ENCODE measurements at places on chromosomes 1 and 21.

- no peak for DNase-seq
Observed at GRCh38 chr1:85062425-85063026, 14.2 kb upstream of the MCOLN3 start.

- no peak for DNase-seq
Observed at GRCh38 chr1:210655511-210655910, 326.8 kb downstream of the HHAT start.

DNA sequence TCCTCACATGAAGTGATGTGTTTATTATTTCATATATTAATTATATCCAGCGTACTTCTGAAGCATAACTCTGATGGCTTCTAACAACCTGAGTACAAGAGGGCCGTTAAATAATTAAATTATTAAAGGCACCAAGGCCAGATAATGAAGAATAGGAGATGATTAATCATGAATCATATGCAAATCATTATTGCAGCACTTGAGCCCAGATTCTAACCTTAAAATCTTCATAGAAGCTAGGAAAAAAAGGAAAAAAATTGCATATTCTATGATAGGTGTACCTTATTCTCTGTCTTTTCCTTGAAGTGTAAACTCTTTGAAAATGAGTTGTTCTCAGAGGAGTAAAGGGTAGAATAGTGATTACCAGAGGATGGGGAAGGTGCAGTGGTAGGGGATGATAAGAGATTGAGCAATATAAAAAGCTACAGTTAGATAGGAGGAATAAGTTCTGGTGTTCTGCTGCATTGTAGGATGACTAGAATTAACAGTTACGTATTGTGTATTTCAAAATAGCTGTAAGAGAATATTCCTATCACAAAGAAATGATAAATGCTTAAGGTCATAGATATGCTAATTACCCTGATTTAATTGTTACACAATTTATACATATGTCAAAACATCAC is 51.1 kb downstream of the SWT1 start:
- no peak for DNase-seq

GRCh38 chr21:26784974-26785373 is 60.2 kb downstream of the ADAMTS1 start:
- no peak for DNase-seq

GRCh38 chr1:3492545-3493246 is 38.2 kb downstream of the ARHGEF16 start:
- no peak for DNase-seq

All from right renal pelvis (tissue), 4 donors.